Memory B cell (primary cell): ENCODE measurements at places on chromosomes 5 and 9.

DNA sequence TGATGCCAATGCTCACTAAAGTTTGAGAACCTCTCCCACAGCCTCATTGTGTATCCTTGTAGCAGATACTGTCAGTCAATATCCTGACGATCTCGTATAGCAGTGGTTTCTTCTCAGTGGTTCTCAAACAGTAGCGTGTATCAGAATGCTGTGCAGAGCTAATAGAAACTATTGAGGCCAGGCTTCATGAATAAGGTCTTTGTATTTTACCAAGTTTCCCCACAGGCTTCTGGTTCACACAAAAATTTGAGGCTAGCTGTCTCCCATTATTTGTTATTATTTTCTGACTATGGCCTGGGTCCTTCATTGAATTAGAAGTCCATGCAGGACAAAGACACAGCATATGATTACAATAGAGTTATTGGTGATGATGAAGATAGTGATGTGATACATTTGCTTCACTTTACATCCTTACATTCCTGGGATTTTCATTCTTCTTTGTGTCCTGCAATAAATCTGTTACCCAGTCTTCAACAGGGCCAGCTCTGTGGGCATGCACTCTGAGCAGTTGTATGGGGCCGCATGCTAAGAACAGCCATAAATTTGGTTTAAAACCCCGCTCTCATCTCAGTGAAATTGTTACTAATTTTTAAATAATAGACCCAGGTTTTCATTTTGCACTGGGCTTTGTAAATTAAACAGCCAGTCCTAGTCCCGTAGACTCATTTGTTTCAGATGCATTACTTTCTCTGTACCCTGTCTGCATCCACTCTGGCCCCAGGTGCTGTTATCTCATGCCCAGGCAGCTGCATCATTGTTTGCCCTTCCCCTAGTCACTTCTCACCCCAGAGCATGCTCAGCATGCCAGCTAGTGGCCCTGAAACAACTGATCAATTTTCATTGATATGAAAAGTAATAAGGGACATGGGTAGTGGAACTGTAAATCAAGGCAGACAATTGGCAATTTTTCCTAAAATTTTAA is 199.9 kb upstream of the PIK3R1 start:
- peaks cover 2% of the 10 kb centered on the region for H3K27me3 ChIP-seq
- no peaks in the 10 kb centered on the region for H3K36me3 ChIP-seq

DNA sequence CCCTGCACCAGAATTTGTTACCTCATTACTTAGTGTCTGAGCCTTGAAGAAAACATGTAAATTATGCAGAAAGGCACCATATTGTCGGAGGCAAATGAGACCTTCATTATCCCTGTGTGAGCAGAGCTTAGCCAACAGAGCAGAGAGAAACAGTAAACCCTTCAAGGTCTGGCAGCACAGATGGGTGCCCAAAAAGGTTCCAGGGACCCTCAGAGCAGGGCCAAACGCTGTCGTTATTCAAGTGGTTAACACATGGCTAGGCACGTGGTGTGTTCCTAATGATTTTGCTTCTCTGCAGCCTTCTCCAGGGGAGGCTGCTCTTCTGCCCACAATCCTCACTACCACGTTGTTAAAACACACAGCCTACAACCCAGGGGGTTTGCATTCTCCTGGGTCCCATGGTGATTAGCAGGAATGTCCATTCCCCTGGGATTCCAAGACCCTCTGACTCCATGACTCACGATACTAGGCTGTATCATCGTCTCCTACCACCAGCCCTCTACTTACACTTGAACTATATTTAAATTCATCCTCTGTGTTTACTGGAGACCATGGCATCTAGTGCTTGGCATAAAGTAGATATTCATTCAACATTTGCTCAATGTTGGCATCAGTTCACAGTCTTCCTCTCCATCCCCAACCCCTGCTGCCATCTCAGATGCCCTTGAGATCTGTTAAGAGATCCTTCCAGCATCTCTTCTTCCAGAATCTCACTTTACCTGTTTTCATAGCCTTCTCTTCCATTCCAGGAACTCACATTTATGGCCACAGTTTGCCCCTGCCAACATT is 174.5 kb upstream of the RAD23B start:
- no peak overlapping the region for H3K4me3 ChIP-seq
- H3K27ac ChIP-seq: no peak overlapping the region
- H3K36me3 ChIP-seq: no peaks in the 10 kb centered on the region
- peaks cover 3% of the 10 kb centered on the region for H3K4me1 ChIP-seq
- peaks cover 11% of the 10 kb centered on the region for H3K27me3 ChIP-seq
- no peak for DNase-seq

- no peaks in the 10 kb centered on the region for H3K4me1 ChIP-seq
- no peak for DNase-seq
- H3K27me3 ChIP-seq: peaks cover 9% of the 10 kb centered on the region
- H3K4me3 ChIP-seq: no peak overlapping the region
Measured at GRCh38 chr9:72211047-72211446, 61.8 kb downstream of the GDA start.

DNA sequence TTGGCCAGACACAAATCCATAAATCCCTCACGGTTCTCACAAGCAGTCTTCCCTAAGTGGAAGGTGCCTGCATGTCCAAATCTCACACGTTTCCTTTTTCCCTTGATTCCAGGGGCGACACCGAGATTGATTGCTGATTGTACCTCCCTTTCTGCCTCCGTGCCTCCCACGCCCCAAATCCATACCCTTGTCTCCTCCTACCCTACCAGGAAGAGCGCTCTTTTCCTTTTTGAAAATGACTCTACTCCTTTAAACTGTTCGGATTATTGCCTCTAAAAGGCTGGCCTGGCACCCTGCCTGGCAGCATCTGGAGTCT is 4.5 kb downstream of the STC2 start:
- no peak for DNase-seq
- no peak overlapping the region for H3K27ac ChIP-seq
- H3K36me3 ChIP-seq: no peaks in the 10 kb centered on the region
- H3K4me1 ChIP-seq: peaks cover 10% of the 10 kb centered on the region
- H3K4me3 ChIP-seq: no peak overlapping the region
- peaks cover 29% of the 10 kb centered on the region for H3K27me3 ChIP-seq

GRCh38 chr9:18502546-18502945 is 28.6 kb downstream of the ADAMTSL1 start:
- no peak for DNase-seq
- H3K4me3 ChIP-seq: no peak overlapping the region
- no peaks in the 10 kb centered on the region for H3K36me3 ChIP-seq
- H3K4me1 ChIP-seq: no peaks in the 10 kb centered on the region
- H3K27ac ChIP-seq: no peak overlapping the region

- no peaks in the 10 kb centered on the region for H3K4me1 ChIP-seq
- H3K36me3 ChIP-seq: no peaks in the 10 kb centered on the region
- peaks cover 3% of the 10 kb centered on the region for H3K27me3 ChIP-seq
- DNase-seq: no peak
- no peak overlapping the region for H3K27ac ChIP-seq
Measured at GRCh38 chr5:74192606-74193299, 447.8 kb downstream of the ENC1 start.

DNA sequence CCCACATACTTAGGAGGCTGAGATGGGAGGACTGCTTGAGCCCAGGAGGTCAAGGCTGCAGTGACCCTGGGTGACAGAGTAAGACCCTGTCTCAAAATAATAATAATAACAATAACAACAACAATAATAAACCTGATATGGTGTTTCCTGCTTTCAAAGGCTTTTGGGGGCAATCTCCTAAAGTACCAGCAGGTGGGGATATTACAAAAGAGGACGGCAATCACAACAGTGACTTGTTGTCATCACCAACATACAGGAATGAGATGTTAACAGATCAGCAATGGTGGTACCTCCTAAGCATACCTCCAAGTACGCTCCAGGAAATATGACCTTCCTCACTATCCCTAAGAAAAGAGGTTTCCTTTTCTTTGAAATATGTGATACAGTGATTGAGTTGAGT is 91.1 kb upstream of the RNF180 start:
- H3K27ac ChIP-seq: no peak overlapping the region
- H3K27me3 ChIP-seq: no peaks in the 10 kb centered on the region
- no peaks in the 10 kb centered on the region for H3K36me3 ChIP-seq
- no peak for DNase-seq
- no peaks in the 10 kb centered on the region for H3K4me1 ChIP-seq
